ENCODE measurements at places on chromosomes 4 and X.

- no peak for DNase-seq
Measured at GRCh38 chr4:83151651-83152050, 37.1 kb upstream of the PLAC8 start.

DNA sequence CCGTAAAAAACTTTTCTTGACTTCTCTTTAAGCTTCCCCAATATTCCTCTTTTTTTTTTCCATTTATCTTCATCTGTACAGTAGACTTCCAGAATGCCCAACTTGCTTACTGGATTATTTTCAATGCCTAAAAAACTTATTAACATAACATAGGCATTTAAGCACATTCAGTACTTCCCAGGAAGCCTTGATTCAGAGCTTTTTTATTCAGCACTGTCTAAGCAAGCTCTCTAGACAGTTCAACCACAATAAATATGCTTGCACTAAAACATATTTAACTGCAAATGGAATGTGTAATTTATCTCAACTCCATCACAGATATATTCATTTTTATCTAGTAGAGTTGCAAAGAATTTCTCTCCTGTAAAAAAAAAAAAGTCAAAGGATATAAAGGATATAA, 997.8 kb downstream of the ARAP2 start:
- no peak for DNase-seq

DNA sequence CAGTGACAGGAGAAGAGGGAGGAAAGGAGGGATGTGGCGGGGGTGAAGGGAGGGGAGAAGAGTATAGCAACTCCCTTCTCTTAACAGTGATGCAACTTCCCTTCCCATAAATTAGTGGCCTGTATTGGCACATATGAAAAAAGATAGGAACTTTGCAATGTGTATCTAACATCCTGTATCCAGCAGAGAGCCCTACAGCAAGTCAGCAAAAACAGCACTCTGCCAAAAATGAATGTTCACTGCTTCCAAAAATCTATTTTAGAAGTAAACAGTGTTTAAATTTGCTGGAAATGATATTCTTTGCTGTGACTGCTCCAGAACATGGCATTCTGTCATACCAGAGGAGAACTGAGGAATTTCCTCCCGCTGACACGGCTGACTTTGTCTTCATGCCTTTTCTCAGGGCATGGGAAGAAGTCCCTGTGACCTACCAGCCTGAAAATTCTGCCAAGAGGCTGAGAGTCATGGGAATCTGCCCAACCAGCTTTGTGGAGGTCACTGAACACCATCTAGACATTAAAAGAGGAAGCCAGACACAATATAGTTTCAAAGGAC, 343.4 kb upstream of the RASGEF1B start:
- no peak for DNase-seq

DNA sequence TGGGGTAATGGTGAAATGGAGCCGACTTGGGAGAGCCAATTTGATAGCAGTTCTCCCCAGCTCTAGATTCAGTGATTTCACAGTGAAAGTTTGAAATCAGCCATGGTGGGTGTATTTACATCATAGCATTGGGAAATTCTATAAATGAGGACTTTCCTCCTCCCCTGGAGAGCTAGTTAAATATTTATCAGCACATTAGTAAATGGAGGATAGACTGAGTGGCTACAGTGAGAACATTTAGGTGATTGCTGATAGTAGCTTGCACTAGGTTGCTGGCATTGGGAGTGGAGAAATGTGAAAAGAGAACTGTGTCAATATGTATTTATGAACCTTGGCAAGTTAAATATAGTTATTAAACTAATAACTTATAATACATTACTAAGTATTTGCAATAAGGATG, 347.3 kb downstream of the CCSER1 start:
- no peak for DNase-seq

GRCh38 chrX:20229155-20229554, 37.6 kb downstream of the RPS6KA3 start:
- DNase-seq: no peak

DNA sequence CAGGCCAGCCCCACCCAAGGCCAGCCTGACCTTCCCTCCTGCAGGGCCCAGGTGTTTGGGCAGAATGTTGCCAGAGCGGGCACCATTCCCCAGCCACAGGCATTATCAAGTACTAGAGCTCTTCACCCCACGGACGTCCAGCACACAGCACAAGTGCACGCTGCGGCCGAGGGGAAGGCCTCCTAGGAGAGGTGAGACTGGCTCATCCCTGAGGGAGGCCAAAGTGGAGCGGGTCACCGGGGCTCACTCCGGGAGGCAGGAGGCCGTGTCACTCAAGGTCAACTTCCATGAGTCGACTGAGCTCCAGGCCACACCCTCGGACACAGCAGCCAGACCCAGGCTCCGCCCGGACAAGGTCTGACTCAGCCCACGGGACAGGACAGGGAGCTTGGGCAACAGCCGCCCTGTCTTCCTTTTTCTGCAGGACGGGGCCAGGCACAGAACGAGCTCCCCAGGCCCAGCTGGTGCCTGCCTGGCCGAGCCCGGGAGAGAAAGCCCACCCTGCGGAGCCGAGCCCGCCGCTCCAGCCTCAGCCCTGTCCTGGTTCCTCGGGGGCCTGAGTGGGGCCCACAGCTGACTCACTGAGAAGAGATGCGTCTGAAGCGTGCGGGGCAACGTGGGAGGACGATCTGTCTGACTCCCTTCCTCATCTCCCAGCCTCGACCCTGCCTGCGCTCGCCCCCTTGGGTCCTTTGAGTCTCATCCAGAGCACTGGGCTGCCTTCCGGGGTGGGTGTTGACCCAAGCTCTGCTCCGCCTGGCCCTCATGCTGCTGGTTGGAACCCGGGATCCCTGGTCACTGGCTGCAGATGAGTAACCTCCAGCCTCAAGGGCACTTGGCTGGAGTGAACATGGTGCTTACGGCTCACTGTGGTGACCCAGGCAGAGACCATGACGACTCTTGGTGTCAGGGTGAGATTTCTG, 1.6 kb downstream of the SLC49A3 start:
- no peak for DNase-seq

DNA sequence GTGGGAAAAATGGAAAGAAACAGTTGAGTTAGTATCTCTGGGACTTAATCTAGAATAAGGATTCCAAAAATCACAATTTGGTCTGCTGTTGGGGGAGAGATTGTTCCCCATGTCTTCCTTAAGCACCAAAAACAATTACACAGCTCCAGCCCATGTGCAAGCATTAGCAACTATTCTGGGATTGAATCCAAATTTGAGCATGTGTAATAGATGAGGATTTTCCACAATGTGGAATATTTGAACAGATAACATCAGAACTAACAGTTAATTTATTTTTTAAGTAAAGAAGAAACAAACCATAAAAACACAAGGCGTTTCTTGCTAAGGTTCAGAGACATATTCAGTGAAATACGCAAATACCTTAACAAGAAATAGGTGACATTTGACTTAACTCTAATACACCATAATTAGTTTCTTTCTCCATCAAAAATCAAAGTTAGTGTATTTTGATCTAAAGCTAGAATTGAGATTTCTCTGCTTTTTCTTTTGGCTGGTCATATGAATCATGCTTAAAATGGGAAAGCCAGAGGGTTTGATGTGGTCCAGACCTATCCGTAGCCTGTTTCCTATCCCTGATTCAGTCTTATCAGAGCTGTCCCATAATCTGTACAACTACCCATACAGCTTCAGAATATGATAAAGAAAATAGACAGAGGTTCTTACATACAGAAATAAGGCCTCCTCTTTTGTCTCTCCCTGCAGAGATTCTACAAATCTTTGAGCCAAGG, 413.4 kb downstream of the PACRGL start:
- no peak for DNase-seq

- DNase-seq: no peak
Measured at GRCh38 chr4:66577922-66578321, 907.6 kb upstream of the EPHA5 start.

- DNase-seq: peak; percentile 48
Measured at GRCh38 chr4:72701987-72702819, 133.2 kb upstream of the ADAMTS3 start.

GRCh38 chr4:86203176-86203575, 156.7 kb downstream of the MAPK10 start:
- DNase-seq: no peak

GRCh38 chr4:131978120-131978519, 1171.0 kb upstream of the PCDH10 start:
- DNase-seq: no peak

GRCh38 chr4:125041372-125041930, 273.3 kb upstream of the FAT4 start:
- DNase-seq: no peak

DNA sequence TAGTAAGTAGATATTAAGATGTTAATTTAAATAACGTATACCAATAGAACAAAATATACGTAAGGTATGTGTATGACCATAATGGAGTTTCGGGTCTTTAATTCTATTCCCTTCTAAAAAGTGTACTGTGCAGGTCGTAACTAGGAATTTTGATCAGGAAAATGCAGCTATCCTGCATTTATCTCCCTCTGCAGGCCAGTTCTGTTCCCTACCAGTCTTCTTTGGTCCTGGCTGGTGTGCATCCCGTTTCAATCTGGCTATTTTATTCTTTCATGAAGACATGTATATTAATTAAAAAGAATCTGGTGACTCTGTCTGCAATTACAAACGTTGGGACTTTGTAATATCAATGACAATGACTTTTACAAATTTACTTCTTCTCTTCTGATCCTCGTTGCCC, 534.1 kb upstream of the AADAT start:
- DNase-seq: no peak

- DNase-seq: no peak
Measured at GRCh38 chr4:111984169-111984819, 161.0 kb upstream of the FAM241A start.

DNA sequence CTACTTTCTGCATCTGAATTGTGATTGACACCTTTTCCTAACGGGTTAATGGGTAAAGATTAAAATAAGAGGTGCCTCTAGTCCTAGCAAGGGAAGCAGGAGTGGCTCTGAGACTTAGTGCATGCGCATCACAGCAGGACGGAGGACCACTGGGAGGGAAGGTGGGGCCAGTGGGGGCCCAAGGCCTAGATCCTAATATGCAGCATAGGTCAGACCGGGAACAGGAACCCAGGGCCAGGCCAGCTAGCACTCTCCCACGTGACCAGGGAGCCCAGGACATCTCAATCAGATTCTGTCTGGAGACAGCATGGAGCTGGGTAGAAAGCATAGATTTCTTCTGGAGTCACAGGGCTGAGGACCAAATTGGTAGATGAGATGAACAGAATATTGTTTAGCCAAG, 55.7 kb downstream of the RASL11B start:
- no peak for DNase-seq

DNA sequence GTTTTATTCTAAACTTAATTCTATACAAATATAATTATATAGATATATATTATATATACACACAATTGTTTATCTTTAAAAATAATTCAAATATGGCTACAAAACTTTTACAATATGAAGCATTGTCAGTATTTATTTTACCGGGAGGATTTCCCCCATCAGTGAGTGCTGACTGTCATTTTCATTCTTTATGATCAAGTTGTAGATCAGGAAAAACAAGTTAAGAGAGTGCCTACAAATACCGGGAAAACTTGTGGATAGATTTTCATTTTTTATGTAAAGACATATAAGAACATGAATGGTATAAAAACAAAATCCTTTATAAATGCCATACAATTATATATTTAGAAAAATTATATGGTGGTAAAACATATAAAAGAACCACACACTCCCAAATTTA, 37.8 kb downstream of the CLCN3 start:
- DNase-seq: peak; percentile 64

GRCh38 chrX:11908371-11908770, 150.3 kb downstream of the MSL3 start:
- no peak for DNase-seq

DNA sequence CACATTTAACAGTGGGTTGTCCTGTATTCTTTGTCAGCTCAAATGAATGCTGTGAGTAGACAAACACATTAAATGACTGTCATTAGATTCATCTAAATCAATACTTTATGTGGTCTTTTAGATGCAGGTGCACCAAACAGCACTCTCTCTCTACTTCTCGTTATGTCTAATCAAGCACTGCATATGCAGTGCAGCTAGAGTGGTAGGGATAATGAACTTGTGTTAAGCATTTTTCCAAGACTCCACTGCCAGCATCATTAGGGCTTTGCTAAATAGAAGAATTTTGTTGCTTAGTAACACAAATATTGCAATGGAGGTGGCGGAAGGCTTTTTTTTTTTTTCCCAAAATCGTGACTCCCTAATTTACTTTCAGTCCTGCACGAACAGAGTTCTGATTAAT, 447.0 kb upstream of the GALNT7 start:
- no peak for DNase-seq

- no peak for DNase-seq
Measured at GRCh38 chrX:57899064-57899463, 11.2 kb downstream of the ZXDA start.

GRCh38 chrX:2576793-2577192, 76.0 kb upstream of the DHRSX start:
- no peak for DNase-seq

DNA sequence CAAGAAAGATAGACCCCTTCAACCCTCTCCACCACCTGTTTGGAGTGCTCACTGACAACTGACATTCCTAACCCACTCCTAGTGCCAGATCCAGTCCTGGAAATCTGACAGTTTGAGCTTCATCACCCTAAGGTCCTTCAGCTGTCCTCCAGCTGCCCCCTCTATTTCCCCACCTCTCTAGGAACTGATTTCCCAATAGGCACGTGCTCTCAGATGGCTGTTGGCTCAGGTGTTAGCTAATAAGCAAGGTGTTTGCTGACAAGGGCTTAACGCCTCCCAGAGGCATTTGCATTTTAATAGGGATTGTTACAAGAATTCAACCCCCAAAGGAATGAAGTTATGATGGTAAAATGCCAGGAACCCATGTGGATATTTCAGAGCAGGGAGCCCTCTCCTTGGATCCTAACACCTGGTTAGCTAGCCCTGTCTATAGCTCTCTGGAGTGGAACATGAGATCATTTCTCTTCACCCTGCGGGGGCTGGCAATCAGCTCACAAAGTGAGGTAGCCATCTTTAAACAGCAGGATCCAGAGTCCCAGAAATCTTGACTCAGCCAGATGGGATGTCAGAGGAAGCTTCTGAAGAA, 348.5 kb upstream of the SFRP2 start:
- DNase-seq: no peak

DNA sequence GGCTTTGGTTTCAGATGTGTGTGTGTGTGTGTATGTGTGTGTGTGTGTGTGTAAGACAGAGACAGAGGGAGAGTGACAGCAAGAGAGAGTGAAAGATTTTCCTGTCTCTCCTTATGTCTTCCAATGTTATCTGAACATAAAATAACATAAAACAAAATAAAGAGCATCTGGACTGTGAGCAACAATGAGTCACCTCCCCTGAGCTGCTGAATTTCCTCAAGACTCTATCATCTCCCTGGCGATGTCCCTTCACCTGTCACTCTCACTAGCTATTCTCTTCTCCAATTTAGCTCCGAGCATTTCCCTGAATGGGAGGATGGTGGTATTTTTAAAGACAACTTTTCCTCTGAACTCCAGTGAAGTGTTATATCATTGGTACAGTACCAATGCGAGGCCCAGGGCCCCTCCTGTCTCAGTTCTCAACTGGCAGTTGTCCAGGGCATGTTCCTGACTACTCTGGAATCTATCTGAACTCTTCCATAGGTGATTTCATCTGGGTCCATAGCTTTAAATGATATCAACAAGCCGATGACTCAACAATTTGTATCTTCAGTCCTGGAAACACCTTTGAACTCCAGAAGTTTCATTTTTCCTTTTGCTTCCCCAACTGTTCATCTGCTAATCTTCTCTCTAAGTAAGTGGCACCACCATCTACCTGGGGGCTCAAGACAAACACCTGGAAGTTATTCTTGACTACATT, 195.0 kb upstream of the CLNK start:
- DNase-seq: no peak

GRCh38 chrX:47796433-47796906, 40.2 kb upstream of the ZNF81 start:
- DNase-seq: no peak

All from NCI-H526 (cell line).